ENCODE measurements at places on chromosomes 1 and 21. TPM values are rescaled to one million over a fixed set of nuclear protein-coding genes. Genes with fewer than 3 reads are reported as not detected.

PAFAH2 gene
- total RNA-seq, result 16.4 TPM

AZIN2 gene
- 5.5 TPM for total RNA-seq

FAM43B gene
- 35.4 TPM for total RNA-seq

RGL1 gene
- total RNA-seq, result 58.8 TPM

- no peak for DNase-seq
Measured at GRCh38 chr1:230696218-230696617, 17.7 kb downstream of the AGT start.

GRCh38 chr21:45306832-45307571 is 19.3 kb upstream of the POFUT2 start:
- DNase-seq, result peak; percentile 68

DNA sequence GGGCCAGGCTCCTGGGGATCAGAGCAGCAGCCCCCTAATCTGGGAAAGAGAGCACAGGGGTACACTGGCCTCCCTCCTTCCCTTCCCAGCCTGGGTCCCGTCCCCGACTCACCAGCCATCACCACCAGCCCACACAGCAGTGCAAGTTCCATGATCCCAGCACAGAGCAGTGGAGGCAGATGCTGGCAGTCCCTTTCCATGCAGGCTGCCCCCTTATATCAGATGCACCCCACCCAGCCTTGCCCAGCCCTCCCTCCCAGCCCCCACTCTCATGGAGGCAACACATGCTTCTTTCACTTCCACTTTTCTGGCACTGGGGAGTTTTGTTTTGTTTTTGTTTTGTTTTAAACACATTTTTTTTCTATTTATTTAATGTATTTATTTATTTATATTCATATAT is at the start of gene PLA2G2D:
Gene PLA2G2D, minus strand, starts transcription at position 190 of the 400 bp plus-strand sequence. Its CDS starts 38 bp downstream, at position 152.
- DNase-seq, result no peak

- no peak for DNase-seq
Measured at GRCh38 chr1:52436817-52437216, 32.4 kb downstream of the PRPF38A start.

DNA sequence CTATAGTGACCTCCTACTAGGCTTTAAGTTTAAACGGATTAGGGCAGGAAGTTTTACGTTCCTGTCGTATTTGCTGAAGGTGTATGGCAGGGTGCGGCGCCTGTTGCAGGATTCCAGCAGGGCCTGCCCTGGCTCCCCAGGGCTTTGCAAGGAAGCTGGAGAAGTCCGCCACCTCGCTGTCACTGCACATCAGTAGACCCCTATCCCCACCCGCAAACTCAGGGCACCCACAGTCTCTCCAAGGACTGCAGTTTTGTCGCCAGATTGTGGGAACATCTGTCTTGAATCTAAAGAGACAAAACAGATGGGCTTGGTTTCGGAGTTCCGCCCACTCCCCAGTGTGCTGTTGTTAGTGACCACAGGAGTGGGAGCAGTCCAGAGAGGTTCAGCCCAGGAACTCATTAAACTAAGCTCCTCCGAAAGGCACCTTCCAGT is 110.8 kb downstream of the CDC7 start:
- DNase-seq, result no peak

- DNase-seq, result no peak
Measured at GRCh38 chr21:29105218-29105617, 25.2 kb upstream of the MAP3K7CL start.

DNA sequence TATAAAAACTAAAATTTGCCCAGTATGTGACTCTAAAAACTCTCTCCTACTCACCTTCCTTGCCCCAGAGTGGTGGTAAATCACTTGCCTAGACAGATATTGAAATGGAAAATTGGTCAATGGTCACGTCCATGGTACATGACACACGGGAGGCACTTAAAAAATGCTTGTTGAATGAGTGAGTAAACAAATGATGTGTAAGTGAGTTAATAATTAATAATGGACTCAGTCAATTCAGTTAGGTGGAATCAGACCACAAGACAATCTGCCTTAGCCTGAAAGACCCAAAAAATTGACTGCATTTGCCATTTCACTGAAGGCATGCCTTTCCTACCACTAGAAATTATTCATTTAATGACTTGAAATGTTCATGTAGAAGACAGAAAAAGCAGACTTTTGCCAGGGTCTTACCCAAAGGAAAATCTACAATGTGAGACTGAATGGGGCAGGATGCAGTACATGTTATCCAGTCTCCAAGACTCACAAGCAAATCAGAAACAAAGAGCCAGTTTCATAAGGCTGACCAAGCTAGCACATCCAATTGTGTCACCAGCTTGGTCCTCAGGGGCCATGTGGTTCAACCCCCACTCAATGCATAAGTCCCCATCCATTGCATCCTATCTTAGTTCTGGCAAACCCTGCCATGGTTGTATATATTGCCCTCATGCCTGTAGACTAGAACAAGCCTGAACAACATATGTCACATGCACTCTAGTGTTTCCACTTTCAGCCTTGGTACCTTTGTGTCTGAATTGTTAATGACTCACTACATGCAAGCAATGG is 73.6 kb downstream of the TBX15 start:
- no peak for DNase-seq

GRCh38 chr1:70025846-70026245 is 179.5 kb downstream of the LRRC40 start:
- DNase-seq, result no peak
